ENCODE measurements at places on chromosomes 16 and 17. TPM values are rescaled to one million over a fixed set of nuclear protein-coding genes. Genes with fewer than 3 reads are reported as not detected.

- DNase-seq = peak; percentile 60
Measured at GRCh38 chr16:86566601-86566965, at the start of gene FOXC2. TSS of gene FOXC2 (plus strand) at chr16:86566829. CDS start at chr16:86567336, 507 bp downstream.

GRCh38 chr17:32259586-32259985 lies 6.0 kb upstream of the RHBDL3 start:
- DNase-seq = no peak

Gene CSH2
- total RNA-seq = not detected

Gene KRTAP1-1
- not detected for total RNA-seq

- no peak for DNase-seq
Measured at GRCh38 chr16:67462279-67462655, 18.7 kb downstream of the ATP6V0D1 start.

Gene MAP3K3
- 19.1 TPM for total RNA-seq

Gene KRTAP4-5
- not detected for total RNA-seq

Gene ABCA9
- 0.14 TPM for total RNA-seq

Gene OR3A2
- not detected for total RNA-seq

Gene CLEC19A
- total RNA-seq = not detected

Gene GOSR1
- total RNA-seq = 64.9 TPM

- no peak for DNase-seq
Measured at GRCh38 chr17:77245162-77245926, 104.6 kb downstream of the SEC14L1 start.

- DNase-seq = no peak
Measured at GRCh38 chr17:80851277-80851925, 140.2 kb upstream of the CHMP6 start.

All from progenitor cell of endocrine pancreas (in vitro differentiated cells).